ENCODE measurements at places on chromosomes 13 and 19.

DNA sequence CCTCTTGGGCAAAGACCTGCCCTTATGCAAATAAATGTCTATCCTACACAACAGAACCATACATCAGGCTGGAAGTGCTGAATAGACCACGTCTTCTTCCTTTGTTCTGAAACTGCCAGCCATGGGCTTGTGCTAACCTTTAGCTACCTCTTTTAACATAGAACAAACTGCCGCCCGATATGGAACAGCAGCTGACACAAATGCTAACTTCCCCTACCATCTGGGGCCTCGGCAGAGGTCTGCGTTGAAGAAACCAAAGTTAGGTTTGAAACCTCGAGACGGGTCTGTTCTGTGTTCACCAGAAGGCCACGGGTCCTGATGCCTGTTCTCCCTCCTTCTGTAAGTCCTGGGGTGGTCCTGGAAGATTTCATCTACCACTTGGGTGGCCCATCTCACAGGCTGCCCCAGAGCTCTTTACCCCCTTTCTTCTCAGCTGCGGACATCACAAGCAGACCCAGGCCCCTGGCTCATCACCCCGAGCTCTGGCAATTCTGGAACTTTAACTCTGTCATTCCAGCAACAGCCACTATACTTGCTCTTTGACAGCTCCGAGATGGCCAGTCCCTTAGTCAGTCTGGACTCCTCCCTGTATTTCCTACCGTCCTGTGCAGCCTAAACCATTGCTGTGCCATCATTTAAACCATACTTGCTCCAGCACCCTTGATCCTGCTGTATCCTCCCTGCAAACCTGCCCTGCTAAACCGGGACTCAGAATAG is 146.7 kb downstream of the USP12 start:
- DNase-seq = no peak

GRCh38 chr19:41528106-41528505 is 47.9 kb upstream of the CEACAM21 start:
- no peak for DNase-seq

DNA sequence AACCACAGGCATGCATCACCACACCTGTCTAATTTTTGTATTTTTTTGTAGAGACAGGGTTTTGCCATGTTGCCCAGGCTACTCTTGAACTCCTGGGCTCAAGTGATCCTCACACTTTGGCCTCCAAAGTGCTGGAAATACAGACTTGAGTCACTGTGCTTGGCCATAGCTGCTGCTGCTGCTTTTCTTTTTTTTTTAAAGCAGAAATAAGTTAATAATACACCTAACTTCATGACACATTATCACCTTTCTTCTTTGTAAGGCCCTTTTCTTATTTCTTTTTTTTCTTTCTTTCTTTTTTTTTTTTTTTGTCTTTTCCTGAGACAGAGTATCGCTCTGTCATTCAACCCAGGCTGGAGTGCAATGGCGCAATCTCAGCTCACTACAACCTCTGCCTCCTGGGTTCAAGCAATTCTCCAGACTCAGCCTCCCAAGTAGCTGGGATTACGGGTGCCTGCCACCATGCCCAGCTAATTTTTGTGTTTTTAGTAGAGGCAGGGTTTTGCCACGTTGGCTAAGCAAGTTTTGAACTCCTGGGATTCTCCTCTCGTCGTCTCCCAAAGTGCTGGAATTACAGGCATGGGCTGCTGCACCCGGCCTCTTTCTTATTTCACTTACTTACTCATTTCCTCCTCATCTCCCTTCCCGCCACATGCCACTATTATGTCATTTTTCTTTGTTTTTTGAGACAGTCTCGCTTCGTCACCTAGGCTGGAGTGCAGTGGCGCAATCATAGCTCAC is 8.7 kb downstream of the SHKBP1 start:
- no peak for DNase-seq

DNA sequence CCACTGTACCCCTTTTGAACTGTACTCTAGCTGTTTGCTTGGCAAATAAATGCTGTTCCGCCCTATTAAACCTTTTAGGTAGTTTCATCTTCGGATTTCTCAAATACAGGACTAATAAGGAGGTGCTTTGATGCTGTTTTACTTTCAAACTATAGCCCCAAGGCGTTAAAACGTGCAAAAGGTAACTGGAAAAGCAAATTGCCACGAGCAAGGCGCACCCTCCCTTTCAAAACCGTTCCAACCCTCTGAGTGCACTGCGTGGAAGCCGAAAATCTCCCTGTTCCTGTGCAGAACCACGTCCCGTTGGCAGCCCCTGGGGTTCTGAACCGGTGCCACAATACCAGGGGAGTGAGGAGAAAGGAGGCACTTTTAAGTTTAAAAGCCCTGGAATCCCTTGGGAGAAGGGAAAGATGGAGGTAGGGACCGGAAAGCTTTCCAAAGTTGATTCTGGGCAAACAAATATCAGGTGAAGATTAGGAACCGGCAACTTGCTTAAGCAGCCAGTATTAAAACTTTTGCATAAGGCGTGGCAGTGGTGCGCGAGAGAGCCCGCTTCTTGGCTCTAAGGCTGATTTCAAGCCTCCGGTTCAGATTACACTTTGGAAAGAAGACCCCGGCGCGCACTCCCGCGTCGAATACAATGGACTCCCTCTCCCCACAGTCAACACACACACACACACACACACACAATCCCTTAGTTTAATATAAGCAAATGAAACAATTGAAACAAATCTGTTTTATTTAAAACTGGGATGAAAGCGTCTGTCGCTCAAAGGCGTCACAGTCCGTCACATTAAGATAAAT is 9.5 kb downstream of the POU4F1 start:
- DNase-seq = no peak

GRCh38 chr13:74869846-74870245 is 612.1 kb downstream of the TBC1D4 start:
- no peak for DNase-seq

- DNase-seq = no peak
Measured at GRCh38 chr13:110902370-110902769, 12.5 kb downstream of the ANKRD10 start.

DNA sequence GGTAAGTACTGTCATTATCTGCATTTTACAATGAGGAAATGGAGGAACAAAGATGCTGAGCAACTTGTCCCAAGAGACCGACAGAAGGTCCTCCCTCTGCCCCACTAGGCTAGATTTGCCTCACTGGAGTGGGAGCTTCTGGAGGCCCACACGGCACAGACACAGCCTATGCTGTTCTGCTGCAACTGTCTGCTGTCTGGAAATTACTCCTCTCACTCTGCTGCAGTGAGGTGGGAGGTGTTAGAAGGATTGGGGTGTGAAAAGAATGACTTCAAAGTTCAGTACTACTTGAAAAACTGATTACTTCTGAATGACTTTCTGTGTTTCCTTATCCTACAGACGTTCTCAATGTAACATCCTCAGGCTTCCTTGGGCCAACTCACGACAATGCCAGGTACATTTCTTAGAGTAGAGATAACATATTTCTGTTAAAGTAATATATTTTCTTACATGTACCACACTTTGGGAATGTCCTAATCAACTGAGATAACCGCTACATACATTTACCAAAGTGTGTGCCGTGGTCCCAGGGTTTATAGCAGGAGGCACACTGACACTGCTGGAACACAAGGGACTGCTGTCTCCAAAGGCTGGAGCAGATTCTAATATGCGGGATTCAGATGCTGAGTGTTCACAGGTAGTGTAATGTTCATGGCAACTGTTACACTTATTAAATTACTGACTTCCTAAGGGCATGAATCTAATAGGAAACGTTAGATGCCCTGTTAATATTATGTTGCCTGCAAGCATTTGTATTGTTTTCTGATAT is 53.5 kb upstream of the WASF3 start:
- no peak for DNase-seq

DNA sequence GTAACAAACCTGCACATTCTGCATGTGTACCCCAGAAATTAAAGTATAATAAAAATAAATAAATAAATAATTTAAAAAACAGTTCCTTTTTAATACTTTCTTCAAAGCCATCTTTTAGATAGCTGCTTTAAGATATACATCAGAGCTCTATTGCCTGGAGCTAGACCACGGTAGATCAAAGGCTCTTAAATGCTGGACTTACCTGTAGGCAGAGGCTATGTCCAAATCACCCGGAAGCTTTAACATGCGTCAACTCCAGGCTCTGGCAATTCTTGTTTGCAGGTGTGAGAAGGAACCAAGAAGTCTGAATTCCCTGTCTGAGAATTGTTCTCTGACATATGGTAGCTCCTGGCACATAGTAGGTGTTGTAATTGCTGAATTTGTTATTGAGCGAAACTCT is 1.6 kb upstream of the METTL21C start:
- DNase-seq = no peak

- peak; percentile 61 for DNase-seq
Measured at GRCh38 chr19:19366434-19367396, 38.8 kb upstream of the GATAD2A start.

DNA sequence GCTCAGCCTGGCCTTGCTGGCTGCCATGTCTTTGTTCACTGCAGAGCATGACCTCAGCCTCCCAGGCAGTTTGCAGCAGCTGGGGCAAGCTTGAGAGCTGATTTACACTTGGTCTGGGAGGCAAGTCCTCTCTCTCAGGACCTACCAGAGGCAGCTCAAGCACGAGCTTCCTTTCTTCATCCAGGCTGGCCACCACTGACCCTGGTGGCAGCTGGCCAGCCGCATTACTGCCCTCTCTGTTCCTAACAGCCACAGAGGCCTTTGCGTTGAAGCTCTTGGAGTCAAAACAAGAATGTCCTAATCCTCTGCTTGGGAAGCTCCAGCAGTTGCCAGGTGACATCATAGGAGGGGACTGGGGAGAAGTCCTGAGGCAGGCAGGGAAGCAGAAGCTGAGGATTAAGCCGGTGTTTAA is 85.7 kb downstream of the NUFIP1 start:
- DNase-seq = no peak

DNA sequence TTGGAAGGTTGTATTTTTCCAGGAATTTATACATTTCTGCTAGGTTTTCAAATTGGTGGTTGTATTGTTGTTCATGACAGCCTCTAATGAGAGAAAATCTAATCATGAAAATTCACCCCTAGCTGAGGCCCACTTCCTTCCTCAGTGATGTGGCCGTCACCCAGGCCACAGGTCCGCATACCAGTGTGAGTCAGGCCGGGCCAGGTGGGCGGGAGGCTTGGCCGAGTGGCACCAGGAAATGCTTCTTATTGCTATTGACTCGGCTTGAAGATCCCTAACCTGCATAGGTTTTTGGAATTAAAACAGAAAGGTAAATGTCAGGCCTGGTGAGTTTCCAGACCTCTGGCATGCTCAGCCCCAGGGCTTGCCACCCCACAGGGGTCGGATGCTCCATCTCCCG is 88.7 kb downstream of the SCGB2B2 start:
- no peak for DNase-seq

- DNase-seq = peak; percentile 52
Measured at GRCh38 chr19:14476673-14477401, 1.7 kb upstream of the PTGER1 start.

GRCh38 chr13:97780486-97780885 is 173.0 kb upstream of the IPO5 start:
- no peak for DNase-seq

- DNase-seq = no peak
Measured at GRCh38 chr13:46352805-46353204, 34.2 kb downstream of the RUBCNL start.

- no peak for DNase-seq
Measured at GRCh38 chr13:37741536-37741935, 128.0 kb downstream of the TRPC4 start.

DNA sequence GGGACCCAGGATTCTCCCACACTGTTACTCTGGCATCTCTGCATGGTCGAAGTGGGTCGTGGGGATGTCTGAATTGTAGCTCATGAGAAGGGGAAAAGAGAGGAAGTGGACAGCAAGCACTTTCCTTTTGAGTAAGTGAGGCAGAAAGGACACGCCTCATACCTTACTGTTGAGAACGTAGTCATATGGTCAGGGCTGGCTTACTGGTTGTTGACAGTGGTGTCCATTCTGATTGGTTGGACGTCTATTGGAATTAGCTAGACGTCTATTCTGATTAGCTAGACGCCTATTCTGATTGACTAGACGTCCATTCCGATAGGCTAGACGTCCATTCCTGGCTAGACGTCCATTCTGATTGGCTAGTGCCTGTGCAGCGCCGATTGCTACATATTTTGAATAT is 12.4 kb downstream of the GRIN2D start:
- no peak for DNase-seq

GRCh38 chr19:2758601-2759313 is 18.9 kb upstream of the SLC39A3 start:
- no peak for DNase-seq

DNA sequence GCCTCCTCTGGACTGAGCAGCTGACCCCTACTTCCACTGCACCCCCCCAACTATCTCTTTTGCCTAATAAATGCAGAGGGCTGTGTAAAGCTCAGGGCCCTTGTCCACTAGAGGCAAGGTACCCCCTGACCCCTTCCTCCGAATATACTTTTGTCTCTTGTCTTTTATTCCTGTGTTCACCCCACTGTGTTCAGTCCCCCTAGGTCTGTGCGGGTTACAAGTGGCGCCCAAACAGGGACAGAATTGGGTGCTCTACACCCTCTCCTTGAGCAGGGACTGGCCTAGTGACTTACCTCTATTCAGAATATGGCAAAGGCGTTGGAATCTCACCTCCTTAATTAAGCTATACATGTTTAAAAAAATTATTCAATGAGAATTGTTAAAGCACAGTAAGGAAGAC is 15.0 kb downstream of the ZNF350 start:
- DNase-seq = peak; percentile 9

DNA sequence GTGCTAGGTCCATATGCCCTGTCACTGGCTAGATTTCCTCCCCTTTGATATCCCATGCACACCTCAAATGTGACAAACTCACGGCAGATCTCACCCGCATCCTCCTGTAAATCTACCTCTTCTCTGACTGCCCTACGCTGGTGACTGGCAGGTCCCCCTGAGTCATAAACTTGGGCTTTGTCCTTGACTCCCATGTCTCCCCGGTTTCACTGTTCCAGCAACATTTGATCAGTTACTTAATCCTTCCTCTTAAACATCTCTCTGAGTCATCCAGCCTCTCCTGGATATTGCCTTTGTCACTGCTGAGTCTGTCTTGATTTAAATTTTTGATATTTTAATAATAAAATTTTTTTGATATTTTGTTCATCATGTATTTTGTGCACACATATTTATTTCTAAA is 26.5 kb downstream of the FAM216B start:
- DNase-seq = no peak

GRCh38 chr19:21396121-21396520 is 812 bp upstream of the ZNF493 start:
- DNase-seq = no peak

DNA sequence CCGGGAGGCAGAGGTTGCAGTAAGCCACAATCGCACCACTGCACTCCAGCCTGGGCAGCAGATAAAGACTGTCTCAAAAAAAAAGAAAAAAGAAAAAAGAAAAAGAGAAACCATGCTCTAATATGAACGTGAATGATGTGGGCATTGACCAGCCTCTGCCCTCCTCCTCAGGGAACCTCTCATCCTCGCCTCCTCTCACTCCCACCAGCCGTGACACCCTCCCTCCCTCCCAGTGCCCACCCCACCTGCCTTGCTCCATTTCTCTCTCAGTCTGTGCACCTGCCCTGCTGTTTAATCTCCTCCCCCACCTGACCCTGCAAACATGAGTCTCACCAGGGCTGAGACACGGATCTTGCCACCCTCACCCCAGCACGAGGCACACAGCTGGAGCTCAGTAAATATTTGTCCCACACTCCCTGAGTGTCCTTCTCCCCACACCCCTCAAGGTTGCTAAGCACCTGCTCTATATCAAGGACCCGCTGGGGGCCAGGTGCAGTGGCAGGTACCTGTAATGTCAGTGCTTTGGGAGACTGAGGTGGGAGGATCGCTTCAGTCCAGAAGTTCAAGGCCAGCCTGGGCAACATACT is 7.5 kb upstream of the BCAT2 start:
- no peak for DNase-seq

GRCh38 chr13:75299913-75300862 is 181.8 kb downstream of the TBC1D4 start:
- DNase-seq = peak; percentile 22
